Fibroblast of the aortic adventitia (primary cell): ENCODE measurements at places on chromosomes 1 and 21. TPM values are rescaled to one million over a fixed set of nuclear protein-coding genes. Genes with fewer than 3 reads are reported as not detected.

DNA sequence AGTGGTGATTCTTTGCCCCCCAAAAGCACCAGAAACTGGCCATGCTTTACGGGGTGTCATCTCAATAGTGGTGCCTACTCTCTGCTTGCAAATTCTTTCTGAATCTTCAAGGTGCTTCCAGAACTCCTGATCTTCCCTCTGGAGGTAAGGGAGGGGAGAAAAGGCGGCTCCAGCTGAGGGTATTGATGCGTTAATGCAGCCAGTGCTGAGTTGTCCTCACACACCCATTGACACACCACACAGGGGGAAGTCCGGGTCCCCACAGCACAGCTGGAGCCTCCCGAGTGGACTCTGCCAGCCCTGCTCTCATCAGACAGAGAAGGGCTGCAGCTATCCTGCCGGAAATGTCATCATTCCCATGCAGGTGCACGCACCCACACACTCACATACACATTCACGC lies 1.2 kb downstream of the VSIG8 start:
- DNase-seq: no peak

- peak; percentile 87 for DNase-seq
Observed at GRCh38 chr1:34060901-34061415, 104.1 kb downstream of the CSMD2 start.

DNA sequence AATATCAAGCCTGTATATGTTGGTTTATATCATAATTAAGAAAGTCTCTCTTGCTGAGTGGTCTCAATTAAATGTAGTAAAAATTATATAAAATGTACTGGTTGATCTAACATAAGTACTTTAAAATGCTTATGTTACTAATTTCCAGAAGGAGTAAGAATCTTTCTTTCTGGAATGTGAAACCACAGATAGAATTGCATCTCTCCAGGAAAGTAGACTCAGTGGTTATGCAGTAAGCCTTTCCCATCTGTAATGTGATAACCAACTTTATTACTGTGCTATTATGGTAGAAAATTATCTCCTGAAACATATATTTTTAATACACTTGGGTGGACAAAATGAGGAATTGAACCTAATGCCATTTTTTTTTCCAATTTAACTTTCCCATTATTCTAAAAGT lies 8.9 kb upstream of the RALGPS2 start:
- DNase-seq: no peak

- DNase-seq: no peak
Observed at GRCh38 chr1:214305164-214305751, 24.3 kb downstream of the SMYD2 start.

DNA sequence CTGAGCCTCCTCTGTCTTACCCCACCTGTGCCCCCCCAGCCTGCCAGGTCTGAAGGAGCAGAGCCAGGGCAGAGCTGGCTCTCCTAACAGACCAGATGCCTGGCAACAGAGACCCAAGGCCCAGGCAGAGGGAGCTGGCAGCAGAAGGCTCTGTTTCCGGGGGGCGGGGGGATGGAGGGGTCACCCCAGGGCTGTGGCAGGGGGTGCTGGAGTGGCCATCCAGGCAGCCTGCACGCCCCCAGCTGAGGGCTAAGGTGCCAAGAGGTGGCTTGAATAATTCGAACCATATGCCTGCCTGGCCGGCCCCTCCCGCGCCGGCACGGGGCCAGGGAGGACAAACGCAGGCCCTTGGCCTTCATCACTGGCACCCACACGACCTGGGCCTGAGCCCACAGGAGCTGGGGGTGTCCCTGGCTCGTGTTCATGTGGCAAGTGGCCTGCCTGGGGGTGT lies 16.0 kb upstream of the PLEKHG5 start:
- DNase-seq: peak; percentile 38

DNA sequence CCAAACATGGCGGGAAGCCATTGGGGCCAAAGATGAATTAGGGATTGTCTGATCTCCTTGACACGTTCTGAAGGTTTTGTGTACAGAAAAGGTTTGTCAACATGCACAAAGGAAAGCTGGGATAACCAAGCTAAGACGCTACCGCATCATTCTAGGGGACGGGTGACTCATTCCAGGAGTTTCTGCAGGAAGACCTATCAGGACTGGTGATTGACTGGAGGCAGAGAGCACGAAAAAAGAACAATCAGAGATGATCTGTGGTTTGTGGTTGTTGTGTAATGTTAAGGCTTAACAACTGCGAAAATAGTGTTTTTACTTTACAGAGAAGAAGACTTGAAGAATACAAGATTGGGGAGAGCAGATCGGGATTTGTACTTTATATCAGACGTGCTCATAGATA lies 22.2 kb upstream of the ERG start:
- DNase-seq: no peak

GRCh38 chr21:41477641-41478318 lies 30.2 kb downstream of the TMPRSS2 start:
- DNase-seq: no peak

DNA sequence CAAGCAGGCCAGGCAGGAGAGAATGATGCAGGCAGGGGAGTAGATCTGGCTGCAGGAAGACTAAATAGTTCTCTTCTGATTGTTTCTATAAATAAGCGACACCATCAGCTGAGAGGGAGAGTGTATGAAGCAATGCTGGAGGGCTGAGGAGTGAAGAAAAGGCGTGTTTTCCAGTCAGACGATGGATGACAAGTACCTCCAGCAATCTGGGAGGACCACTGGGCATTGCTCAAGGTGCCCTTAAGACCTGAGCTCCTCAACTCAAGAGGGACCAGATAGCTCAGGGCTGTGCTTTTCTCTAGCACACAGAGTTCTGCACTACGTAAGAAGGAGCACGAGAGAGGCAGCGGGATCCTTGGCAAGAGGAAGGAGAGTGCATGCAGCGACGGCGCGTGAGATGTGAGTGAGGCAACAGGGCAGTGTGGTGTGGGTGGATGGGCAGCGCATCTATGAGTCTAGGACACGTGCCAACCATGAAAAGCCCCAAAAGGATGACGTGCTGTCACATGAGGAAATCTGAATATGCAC lies 36.0 kb downstream of the PABPC4 start:
- no peak for DNase-seq

DNA sequence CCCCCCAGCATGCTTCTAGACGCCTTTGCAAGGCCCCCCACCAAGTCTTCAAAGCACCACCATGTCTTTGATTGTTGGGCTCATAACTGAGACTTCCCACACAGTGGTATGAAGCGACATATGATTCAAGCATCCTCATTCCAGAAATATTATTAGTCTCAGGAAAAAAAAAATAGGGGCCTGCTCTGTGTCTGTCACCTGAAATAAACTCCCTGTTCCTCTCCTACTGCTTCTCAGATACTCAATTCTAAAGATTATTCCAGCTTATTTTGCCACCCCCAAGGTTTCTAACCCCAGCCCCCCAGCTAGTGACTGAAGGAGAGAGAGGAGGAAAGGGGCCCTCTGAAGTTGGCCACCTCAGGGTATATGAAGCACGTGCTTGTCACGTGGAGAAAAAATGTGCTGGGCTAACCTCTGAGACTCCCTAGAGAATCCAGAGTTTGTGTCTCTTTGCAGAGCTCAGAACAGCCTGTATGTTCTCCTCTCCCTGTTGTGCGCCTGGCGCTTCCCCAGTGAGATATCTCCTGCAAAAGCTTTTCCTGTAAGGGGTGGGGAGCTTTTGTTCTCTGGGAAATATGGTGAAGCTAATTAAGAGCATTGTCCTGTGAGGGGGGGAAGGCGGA lies 35.9 kb upstream of the RASAL2 start:
- peak; percentile 81 for DNase-seq

- no peak for DNase-seq
Observed at GRCh38 chr1:29785137-29785527, 548.8 kb downstream of the PTPRU start.

DNA sequence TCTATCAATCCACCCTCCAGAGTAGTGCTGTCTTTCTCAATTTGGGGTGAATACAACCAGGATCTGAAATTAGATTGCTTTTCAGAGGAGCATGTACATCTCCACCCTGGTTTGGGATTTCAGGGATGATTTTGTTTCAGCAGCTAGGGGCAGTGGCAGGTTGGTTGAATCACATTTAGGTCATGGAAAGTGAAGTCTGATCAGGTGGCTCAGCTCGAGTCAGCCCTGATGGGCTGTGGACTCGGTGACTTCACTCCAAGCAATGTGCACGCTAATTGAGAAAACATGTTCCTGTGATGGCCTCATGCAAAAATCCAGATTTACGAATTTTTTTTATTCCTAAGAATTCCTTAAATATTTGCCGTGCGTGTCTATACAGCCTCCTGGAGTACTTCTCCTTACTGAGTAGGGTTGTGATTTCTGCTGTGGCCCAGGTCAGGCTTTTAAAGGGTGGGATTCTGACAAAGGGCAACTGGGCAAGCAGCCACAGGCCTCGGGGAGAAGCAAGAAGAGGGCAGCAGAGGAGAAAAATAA lies 7.5 kb downstream of the NGF start:
- DNase-seq: peak; percentile 90

DNA sequence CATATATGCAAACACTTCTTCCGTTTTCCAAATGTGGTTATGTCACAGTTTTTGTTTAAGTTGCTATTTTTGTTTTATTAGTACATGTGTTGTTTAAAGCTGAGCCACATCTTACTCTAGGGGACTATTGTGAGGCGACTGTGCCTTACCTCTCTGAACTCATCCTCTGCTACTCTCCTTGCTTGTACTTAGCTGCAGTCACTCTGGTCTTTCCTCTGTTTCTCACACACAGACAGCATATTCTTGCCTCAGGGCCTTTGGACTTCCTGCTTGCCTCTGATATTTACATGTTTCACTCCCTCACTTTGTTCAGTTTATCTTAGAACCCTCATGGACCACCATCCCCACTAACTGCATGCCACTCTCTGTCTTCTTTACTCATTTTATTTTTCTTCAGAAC lies 101.1 kb downstream of the MACF1 start:
- DNase-seq: no peak

GRCh38 chr1:70017770-70018169 lies 187.6 kb downstream of the LRRC40 start:
- DNase-seq: no peak

The C1orf50 gene
- total RNA-seq: 4.2 and 5.4 TPM in 2 replicates

The GPR25 gene
- total RNA-seq: not detected in 2 replicates

The ITLN2 gene
- total RNA-seq: 3.8 TPM in 1 of 2 replicates, not detected in the other

The PANK4 gene
- total RNA-seq: 22.8 and 23.4 TPM in 2 replicates

The PDPN gene
- total RNA-seq: 2.0 and 17.6 TPM in 2 replicates

The BCAN gene
- total RNA-seq: not detected in 2 replicates

The S100PBP gene
- 42.4 and 64.5 TPM in 2 replicates for total RNA-seq

The HTR6 gene
- 0.09 TPM in 1 of 2 replicates, not detected in the other for total RNA-seq

The HMGN2 gene
- total RNA-seq: 161 and 225 TPM in 2 replicates
